ENCODE measurements at places on chromosomes 1 and 21.

- peak; percentile 21 for DNase-seq
Observed at GRCh38 chr1:158999316-159000069, 10.2 kb upstream of the IFI16 start.

DNA sequence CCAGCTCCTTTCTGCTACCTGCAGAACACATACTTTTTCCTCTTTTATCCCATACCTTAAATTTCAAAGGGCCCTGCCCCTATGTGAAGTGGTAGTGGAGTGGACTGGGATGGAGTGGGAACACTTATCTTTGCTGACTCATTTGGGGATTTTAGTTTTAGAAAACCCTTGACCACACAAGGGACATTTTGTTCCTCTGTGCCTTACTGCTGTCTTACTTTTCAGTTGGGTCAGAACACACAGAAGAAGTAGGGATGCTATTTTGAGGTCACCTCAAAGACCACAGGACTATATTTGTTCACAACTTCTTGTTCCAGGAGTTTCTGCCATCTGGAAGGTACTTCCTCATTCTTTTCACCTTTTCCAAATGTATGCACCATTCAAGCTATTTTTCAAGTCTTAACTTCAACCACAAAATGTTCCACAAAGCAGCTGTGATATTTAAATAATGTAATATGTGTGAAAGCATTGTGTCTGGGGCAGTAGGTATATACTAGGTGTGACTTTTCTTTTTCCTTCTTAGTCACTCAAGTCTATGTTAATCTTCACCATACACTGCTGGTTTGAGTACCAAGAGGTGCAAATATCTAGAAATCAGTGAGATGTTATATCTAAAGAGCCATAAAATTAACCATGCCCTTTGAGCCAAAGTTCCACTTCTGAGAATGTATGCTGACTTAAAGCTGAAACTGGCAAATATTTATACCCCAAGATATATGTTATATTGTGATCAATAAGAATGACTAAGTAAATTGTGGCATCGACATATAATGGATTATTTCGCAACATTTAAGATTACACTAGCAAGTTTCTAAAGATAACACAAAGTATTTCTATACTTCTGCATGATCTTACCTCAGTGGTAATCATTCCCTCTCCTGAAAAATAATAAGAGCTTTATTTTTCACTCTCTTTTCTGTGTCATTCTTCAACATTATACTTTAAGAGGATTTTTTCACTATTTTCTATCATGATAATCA, 308.5 kb downstream of the MRPL39 start:
- no peak for DNase-seq

DNA sequence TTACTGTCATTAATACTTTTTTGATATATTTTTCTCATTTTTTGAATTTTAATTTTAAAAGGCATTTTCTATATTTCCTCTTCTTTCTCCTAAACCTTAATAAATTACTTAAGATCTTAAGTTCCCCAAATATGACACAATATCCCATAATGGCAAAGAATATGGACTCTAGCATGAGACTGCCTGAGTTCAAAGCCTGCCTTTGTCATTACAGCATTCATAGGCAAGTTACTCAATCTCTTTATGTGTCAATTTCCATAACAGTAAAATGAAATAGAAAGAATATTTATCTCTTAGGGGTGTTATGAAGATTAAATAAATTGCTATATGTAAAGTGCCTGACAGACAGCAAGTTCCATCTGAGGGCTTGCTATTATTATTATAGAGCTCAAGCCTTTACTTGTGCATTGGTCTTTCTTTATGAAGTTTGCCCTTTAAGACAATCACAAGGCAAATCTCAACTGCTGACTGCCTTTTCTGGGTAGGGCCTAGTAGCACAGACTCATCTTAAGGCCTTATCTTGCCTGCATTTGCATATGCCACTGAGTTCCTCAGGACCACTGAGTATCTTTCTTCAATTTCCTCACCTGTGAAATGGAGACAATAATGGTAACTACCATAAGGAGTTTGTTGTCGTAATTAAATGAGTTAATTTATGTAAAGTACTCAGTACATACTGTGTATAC, 231.0 kb downstream of the NRIP1 start:
- DNase-seq, result no peak

GRCh38 chr1:9689011-9689706, 37.6 kb downstream of the PIK3CD start:
- peak; percentile 68 for DNase-seq

DNA sequence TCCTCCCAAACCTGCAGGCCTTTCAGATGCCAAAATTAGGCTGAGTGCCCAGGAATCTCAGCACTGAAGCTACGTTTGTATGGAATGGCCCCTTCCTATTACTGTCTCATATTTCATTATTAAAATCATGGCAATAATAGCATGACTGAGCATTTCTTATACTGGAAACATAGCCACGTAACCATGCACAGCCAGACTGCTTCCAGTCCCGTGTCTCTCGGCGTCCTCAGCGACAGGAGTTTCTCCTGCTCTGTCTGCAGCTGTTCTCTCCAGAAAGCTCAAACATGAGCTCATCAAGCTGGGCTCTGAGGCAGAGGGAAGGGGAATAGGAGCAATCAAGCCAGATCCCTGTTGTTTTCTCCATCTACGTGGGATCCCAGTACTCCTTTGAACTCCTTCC, 104.0 kb downstream of the CDC7 start:
- DNase-seq, result no peak

DNA sequence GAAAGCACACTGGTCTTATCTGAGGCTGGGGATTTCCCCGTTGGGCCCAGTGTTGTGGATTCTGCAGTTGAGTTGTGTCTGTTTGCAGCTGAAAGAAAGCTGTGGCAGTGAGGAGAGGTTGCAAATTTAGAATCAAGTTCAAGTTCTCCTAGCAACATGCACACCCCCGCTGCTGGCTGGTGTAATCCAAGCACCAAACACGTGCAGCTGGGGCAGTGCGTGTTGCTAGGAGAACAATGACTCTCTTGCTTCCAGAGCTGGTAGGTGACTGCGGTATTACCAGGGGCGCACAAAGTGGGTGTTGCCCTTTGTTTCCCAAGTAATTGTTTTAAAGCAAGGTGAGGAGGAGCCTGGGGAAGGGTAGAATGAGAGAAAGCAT, 91.5 kb downstream of the IER5 start:
- DNase-seq, result peak; percentile 67

DNA sequence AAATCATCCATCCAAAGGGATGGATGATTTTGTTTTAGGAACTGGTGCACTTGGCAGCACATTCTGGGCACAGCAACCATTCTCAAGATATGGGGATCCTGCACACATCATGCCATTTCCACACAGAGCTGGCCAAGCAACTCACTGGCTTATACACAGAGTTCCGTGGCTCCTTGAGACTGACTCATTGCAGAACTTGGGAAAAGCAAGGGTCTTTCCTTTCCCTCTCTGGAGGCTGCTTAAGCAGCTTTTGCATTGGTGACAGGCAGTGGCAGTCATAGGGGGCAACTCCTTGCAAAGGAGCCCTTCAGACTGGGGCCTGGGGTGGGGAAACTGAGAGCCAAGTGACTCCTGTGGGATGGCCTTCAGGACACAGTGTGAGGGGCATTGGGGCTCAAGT, 1.9 kb upstream of the MAD2L2 start:
- no peak for DNase-seq

- no peak for DNase-seq
Observed at GRCh38 chr1:47407481-47407880, 8.6 kb upstream of the FOXE3 start.

DNA sequence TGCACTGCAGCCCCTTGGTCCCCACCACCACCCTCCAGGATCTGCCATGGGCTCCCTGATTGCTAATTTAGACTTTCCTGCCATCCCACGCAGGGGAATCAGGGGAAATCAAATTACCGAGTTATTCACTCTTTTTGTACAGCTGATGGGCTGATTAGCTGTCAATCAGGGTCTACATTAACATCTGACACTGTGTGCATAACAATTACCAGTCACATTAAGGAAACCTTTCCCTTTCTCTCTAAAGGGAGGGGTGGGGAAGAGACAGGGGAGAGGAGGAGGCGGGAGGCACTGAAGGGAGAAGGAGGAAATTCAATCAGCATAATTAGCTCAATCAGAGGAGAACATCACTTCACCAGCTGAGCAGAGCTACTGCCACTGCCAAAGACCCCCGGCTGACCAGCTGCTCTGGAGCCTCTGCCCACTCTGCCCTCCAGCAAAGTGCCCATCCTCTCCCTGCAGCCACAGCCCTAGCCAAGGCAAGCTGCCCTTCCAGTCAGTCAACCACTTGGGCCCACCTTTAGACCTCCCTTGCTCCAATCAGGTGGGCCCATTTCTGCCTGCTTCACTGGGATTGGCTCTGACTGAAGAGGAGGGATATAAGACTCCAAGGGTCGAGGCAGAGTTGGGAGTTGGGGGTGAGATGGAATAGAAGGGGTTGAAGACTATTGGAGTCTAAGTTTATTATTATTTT, 199.3 kb upstream of the ZC3H12A start:
- no peak for DNase-seq

DNA sequence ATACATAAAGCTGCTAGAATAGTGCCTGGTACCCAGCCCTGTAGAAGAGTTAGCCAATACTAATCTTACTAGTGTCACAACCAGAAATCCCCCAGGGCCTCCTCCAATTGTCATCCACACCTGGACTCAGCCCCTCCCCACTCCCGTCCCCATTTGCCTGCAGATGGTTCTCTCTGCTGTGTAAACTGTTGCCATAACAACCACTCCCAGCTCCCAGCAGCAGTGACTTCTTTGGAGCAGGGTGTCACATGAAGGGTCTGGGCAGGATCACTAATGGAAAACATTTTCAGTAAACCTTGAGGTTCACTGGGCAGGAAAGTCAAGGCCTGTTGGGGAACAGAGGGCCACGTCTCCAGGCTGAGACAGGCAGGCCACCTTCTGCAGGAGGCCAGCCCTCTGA, 126.0 kb upstream of the IPO9 start:
- DNase-seq, result peak; percentile 71

Data from DMS79 treated with DMSO at 0.1 percent for 48 hours (cell line).